ENCODE measurements at places on chromosomes 16 and 17.

- DNase-seq = no peak
These were observed 10.8 kb downstream of the TMEM114 start for GRCh38 chr16:8579559-8579958.

GRCh38 chr17:32859857-32860525, 16.9 kb downstream of the MYO1D start:
- DNase-seq = no peak

- no peak for DNase-seq
These were observed 8.5 kb downstream of the TP53I13 start for GRCh38 chr17:29577001-29577370.

- DNase-seq = no peak
These were observed 21.9 kb upstream of the FAAP100 start for GRCh38 chr17:81573794-81574642.

DNA sequence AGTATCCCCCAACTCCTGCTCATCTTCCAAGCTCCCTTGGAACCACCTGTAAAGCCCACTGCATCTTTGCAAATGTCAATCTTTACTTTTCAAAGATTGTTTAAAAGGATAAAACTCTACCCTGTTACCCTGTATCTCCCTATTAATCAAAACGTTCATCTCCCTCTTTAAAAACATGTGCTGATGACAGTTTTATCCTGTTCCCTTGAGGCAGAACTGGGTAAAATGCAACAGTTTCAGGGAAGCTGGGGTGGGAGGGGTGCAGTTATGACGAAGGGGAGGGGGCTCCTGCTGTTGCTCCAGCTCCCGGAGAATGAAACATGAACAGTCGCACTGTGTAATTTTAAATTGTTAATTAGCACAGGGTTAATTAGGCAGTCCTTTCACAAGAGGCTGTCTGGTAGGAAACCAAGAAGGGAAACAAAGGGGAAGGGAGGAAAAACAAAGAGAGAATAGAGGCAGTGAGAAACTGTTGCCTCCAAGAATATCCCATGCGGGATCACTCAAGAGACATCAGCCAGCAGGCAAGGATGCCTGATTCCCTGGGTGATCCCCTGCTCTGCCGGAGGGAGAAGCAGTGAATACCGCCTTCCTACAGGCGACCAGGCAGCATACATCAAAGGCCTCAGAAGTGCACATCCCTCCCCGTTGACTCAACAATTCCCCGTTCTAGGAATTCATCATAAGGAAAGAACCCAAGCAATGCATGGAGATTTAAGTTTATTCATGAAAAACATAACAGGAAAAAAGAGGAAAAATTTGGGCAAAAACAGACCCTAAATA, 84.2 kb downstream of the ZFHX3 start:
- no peak for DNase-seq

GRCh38 chr16:50879873-50880695, 138.2 kb downstream of the CYLD start:
- DNase-seq = no peak

DNA sequence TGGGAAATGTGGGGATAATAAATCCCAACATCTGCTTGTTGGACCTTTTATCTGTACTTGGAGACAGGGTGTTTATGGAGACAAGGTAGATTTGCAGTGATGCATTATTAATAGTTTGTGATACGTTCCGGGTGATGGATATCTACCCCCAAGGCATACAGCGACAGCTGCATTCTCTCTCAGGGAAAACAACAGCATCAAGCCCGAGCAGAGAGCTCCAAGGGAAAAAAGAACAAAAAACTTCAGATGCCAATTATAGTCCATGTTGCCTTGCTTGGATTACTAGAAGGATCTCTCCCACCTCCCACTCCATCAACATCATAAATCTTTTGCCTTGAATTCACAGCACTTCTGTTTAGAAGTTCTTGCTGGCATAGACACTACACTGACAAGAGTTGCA, 187.5 kb upstream of the CDH11 start:
- DNase-seq = no peak

DNA sequence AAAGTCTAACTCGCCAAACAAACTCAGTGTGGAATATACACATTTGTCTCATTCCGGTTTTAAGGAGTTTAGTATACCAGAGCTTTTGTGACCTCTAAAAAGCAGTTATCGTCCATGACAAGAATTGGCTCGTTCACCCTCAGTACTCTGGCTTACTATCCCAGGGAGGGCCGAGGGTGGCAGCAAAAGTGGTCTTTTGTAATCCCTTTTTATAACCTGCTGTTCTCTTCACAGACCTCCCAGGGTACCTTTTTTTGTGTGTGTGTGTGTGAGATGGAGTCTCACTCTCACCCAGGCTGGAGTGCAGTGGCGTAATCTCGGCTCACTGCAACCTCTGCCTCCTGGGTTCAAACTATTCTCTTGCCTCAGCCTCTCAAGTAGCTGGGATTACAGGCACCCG, 8.9 kb downstream of the NMT1 start:
- DNase-seq = no peak

DNA sequence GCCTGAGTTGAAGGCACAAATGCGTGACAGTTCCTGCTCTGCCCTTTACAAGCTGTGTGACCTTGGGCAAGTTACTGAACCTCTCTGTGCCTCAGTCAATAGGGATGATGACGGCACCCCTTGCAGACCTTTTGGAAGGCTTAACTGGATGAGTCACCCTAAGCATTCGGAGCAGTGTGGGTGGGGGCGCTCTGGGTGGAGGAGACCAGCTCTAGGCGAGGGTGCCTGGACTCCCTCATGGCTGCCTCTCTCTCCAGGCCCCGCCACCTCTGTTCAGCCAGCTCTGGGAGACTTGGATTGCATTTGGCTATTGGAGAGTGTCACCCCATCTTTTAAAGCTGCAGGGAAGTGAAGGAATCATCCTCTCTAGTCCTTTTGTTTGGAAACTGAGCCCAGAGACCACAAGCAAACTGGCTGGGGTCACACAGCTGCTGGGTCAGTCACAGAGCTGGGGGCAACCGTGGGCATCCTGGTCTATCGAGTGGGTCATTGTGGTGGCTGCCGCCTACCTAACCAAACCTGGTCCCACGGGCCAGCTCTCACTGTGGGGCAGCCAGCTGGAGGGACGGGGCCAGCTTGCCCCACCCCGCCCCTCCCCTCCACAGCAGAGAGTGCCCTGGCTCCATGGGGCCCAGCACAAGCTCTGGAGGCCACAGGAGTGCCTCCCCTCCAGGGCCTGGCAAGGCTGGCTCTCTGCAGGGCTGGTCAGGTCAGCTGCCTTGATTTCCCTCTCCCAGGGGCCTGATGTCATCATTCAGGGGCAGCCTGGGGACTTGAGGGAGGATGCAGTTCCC, 20.2 kb upstream of the GSE1 start:
- no peak for DNase-seq

GRCh38 chr17:59534583-59534982, 30.8 kb upstream of the DHX40 start:
- no peak for DNase-seq

GRCh38 chr16:49592546-49593423, 219.2 kb downstream of the C16orf78 start:
- DNase-seq = no peak

GRCh38 chr16:50684823-50685461, 3.8 kb upstream of the SNX20 start:
- DNase-seq = no peak

- peak; percentile 49 for DNase-seq
These were observed 4.0 kb upstream of the BRD7 start for GRCh38 chr16:50372611-50373344.

DNA sequence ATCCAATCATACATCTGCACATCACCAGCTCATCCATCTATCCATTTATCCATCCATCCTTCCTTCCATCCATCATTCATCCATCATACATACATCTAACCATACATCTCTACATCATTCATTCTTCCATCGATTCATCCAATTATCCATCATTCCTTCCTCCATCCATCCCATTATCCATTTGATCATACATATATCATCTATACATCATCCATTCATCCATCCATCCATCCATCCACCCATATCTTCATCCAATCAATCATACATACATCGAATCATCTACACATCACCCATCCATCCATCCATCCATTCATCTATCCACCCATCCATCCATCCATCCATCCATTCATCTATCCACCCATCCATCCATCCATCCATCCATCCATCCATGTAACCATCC, 29.3 kb upstream of the STH start:
- no peak for DNase-seq

DNA sequence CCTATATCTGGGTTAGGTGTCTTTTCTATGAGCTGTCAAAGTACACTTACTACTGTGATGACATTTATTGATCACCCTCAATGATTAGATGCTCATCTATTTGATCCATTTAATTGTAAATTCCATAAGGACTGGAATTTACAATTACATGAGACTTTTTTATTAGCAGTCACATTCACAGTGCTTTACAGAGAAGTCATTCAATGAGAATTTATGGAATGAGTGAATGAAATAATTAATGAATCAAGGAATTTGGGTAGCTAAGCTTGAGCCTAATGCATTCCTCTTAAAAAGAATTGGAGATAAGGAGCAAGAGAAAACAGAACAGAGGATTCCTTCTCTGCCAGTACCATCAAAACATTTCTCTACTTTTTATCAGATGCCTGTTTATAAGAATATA, 1437.5 kb upstream of the CDH8 start:
- no peak for DNase-seq

DNA sequence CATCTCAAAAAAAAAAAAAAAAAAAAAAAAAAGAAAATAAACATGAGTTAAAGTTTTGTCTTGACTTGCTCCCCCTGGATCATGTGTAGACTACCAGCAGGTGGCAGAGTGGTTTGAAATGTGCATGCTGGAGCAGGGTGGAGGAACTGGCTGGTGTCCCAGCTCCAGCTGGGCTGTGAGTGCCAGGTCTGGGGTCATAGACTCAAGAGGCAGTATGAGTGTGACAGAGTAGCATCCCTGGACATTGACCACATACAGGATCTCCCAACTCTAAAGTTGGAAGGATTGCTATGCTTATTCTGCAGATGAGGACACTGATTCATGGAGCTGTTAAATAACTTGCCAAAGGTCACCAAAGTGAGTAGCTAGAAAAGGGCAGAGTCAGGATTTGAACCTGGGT, 198.0 kb upstream of the MPHOSPH6 start:
- DNase-seq = peak; percentile 2

- no peak for DNase-seq
These were observed 78.7 kb downstream of the GOSR1 start for GRCh38 chr17:30555942-30556341.

DNA sequence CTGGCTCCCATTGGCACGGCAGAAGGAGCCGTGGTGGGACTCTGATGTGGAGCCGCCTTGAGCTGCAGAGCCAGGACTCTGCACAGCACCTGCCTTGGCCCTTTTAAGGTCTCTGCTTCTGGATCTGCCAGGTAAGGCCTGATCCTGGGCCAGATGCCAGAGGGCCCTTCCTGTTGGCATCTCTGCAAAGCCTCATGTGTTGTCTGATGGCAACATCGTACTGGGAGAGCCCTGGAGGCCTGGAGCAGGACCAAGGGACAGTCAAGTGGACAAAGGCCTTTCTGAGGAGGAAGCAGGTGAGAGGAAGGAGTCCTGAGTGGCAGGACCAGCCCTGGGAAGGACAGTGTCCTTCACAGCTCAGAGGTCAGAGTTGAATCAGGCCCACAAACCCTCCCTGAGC, 26.1 kb downstream of the SOCS1 start:
- DNase-seq = no peak

DNA sequence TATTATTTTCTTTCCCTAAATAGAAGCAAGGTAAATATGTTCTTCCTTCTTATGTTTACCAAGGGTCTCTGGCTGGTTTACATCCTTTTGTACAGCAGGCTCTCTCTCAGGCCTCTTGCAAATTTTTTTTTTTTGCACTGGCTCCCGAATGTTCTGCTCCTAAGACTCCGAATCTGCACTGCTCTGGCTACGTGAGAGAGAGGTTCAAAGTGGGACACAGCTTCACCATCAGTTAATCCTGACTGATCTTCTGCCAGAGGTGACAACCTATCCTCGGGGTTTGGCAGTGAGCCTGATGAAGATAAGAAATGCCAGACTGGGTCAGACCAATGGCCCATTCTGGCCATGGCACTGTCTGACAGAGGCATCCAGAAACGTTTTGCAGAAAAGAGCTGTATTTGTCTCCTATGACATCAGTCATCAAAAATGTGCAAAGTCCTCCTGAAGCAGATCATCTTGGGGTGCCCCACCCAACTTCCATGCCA, 136.9 kb downstream of the GRIN2A start:
- DNase-seq = no peak

GRCh38 chr16:55116165-55116920, 185.7 kb downstream of the IRX5 start:
- peak; percentile 83 for DNase-seq

DNA sequence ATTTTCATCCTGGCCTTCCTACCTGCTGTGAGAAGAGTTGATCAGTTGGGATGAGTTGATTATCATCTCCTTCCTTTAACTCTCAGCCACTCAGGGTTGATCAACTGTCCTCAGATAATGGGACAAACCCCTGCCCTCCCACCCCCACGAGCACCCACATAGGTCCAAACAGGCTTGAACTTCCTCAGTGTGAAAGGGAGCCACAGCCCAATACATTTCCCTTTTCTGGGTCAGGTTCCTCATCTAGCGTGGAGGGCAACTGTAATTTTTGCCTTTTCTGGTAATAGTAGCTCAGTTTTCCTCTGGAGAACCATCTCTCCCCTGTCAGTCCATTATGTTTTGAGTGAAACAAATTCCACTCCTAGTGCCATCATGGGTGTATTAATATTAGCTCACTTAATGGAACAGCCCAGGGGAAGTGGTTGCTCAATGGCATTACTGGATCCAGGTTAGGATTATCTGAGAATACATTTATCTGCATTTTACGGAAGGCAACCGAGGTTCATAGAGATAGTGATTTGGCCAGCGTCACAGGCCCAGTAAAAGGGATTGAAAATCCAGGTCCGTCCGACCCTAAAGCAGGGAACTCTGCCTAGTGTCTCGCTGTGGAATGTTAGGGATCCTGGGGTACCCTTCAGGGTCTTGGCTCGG, 476 bp upstream of the LPCAT2 start:
- DNase-seq = no peak

DNA sequence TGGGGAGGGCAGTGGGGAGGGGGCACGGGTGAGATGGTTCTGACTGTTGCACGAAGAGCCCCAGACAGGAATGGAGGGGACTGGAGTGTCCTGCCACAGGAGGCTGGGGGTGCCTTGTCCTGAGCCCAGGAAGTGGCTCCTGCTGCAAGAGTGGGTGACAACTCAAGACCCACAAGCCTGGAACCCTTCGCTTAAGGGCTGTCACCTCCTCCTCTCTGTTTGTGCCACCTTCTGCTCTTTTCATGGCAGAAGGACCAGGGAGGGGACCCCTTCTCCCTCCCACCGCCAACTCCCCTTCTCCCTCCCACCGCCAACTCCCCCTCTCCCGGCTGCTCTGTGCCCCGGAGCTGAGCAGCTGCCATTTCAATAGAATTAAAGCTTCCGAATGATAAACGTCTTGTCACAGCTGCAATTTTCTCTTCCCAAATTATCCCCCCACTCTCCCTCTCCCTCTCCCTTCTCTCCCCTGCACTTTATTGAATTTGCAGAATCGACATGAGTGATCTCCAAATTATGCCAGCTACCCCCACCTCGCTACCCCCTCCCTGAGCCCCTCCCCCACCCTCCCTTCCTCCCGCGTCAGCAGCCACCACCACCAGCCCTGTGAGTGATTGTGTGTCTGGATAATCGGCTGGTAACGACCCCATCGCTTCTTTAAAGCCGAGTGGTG, 13.7 kb downstream of the GJD3 start:
- DNase-seq = no peak
